ENCODE measurements at places on chromosomes 4 and X.

- no peak for DNase-seq
Measured at GRCh38 chrX:56920338-56920997, 74.9 kb downstream of the SPIN3 start.

- DNase-seq = no peak
Measured at GRCh38 chr4:174398728-174399127, 115.0 kb downstream of the CEP44 start.

GRCh38 chrX:115399306-115399705 is 109.8 kb downstream of the LUZP4 start:
- DNase-seq = no peak

GRCh38 chrX:130637591-130637990 is 235.8 kb downstream of the RBMX2 start:
- no peak for DNase-seq

DNA sequence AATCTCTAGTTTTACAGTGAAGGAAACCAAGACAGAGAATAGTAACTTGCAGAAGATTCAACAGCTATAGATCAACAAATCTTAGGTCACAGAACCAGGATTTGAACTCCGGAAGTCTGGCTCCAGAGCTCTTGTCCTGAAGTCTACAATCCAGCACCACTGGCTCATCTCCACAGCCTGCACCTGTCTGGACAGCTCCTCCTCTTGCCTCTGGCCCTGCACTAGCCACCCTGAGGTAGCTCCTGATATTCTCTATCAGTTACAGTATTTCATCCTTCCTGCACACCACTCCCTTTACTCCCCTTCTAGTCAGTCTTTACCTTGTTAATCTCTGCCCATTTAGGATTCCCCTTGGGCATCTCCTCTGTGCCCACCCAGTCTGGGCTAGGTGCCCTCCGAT is 58.1 kb upstream of the LNX1 start:
- DNase-seq = no peak

Data from activated CD4-positive, CD25-positive, alpha-beta regulatory T cell treated with anti-CD3 and anti-CD28 coated beads, Interleukin-2, amount 50 U/mL, for 16 hours (primary cell).